ENCODE measurements at places on chromosomes 16 and 17.

- no peak for DNase-seq
Measured at GRCh38 chr17:173166-173911, 8.1 kb downstream of the DOC2B start.

DNA sequence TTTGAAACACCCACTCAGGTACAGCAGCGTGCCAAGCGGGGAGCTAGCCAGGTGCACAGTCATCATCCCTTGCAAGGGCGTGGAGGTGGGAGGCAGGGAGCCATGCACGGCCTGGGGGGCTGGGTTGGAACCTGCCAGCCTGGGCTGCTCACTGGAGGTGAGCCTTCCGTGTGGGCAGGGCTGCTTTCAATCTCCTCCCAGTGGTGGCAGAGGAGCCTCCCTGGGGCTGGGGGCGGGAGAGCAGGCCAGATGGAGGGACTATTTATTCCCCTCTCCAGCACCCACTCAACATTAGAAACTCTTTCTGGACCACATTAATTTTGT is 90.3 kb downstream of the KATNIP start:
- DNase-seq, result no peak

DNA sequence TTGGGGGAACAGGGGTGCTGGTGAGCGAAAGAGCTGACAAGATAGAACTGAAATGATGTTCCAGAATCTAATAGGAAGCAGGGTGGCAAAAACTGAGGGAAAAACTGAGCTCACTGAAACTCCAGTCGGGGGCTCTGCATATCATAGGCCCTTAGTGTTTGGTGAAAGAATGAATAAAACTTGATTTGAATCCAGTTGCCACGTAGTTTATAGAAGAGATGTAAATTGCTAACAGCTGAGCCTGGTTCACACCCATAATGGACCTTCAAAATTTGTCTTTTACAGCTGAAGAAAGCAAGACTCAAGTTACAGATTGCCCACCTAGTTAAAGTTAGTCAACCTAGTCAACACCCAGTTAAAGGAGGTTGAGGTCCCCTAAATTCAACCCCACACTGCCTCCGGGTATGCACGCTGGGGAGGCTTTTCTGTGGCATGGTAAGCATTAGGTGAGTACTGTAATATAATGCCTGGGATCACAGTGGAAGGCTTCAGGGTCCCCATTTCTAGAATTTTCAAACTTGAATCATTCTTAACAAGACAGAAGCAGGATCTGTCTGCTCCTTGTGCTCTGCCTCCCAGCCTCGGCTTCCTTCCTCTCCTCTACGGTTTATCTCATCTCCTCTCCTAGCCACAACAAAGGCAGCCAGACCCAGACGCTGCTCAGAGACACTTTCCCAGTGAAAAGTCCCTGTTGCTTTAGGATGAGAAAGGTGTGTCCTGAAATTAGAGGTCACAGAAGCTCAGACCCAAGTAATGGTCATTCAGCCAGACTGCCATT is 26.9 kb upstream of the SUPT4H1 start:
- DNase-seq, result no peak

DNA sequence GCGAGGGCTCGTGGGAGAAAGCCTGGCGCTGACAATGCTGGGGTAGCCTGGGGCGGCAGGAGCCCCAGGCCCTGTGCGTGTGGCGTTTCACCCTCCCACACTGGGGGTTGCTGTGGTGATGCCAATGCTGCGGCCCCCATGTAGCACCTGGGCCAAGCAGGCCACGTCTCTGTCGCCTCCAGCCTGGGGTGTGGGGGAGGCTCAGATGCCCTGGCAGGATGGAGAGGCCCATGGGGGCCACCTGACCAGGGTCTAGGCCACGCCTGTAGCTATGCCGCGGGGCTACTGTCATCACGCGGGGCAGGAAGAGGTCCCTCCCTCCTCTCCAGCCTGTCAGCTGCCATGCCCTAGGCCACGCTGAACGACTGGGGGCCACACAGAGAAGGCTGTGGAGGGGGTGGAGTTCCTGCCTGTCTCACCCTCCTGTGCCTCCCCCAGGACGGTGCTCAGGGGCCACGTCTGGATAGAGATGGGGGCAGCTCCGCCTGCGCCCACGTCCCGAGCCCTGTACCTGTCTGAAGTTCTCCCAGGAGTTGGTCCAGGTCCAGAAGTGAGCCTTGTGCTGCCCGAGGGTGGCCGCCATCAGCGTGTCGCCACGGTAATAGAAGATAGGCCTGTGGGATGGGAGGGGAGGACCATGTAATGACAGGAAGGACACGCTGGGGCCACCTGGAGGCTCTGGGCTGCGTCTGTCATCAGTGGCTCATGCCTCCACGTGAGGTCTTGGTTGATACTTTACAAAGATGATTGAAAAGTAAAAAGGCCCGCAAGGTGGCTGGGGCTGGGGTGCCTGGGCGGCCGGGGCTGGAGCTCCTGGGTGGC is 12.7 kb upstream of the APRT start:
- no peak for DNase-seq

GRCh38 chr17:72336026-72336803 is 215.4 kb downstream of the SOX9 start:
- DNase-seq, result no peak
